ENCODE measurements at places on chromosomes 16 and 17.

- DNase-seq, result no peak
These were observed 2.1 kb downstream of the ARRB2 start for GRCh38 chr17:4712526-4712925.

DNA sequence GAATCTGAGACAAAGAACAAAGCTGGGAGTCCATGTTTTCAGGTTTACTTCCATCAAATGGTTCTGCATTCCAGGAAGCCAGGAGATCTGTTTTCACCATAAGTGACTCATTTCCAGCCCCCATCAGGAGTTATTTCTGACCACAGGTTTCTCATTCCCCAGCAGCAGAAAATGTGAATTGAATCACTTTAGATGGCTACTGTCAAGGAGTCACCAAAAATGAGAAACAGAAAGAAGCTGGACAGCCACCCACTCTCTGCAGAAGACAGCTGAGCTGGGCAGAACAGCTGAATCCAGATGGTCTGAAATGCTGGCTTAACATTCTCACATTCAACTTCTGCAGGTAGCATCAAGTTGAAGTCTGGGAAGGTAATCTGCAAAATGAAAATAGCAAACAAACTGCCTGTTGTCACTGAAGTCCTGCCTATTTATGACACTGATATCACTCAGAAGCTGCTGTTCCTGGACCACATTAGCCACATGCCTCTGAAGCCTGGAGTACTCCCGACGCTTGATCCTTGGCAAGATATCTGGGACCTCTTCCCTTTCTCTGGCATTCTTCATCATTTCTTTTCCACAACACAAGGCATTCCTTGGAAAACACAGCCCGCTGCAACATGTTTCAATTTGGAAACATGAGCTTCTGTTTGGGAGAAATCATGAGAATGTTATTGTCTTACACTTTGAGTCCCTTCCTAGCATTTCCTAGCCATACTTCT is 15.3 kb downstream of the CCL11 start:
- DNase-seq, result no peak

GRCh38 chr17:42273474-42274252 is 2.5 kb downstream of the STAT5B start:
- DNase-seq, result no peak

DNA sequence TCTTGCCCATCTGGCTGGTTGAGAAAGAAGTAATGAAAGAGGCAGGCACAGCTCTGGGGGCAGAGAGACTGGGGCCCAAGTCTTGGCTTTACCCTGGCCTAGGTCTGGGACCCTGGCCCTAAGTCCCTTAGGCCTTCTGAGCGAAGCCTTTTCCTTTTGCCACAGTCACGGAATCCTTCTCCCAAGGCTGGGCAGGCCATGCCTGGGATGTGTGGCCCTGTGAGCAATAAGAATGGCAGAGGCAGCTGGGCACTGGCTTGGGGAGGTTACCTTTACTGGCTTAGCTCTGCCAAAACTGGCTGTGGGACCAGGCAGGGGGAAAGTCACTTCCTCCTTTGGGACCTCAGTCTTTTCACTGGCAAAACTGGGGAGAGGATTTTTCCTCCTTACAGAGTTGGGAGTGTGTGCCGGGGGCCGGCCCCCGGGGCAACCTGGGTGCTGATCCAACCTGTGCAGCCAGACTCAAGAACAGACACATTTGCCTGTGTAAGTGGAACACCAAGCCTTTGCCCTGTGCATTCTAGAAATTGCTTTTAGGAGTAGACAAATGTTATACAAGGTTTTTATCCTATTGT is 12.9 kb downstream of the FOXF1 start:
- no peak for DNase-seq

- DNase-seq, result no peak
These were observed 34.0 kb downstream of the ZFHX3 start for GRCh38 chr16:73013974-73014373.
